ENCODE measurements at places on chromosomes 2 and 18.

GRCh38 chr2:218397820-218398436, 1.7 kb upstream of the CTDSP1 start:
- no peak for DNase-seq

- no peak for DNase-seq
Observed at GRCh38 chr2:202267495-202267894, 1.9 kb downstream of the NOP58 start.

GRCh38 chr2:121211689-121212151, 73.3 kb downstream of the TFCP2L1 start:
- no peak for DNase-seq

DNA sequence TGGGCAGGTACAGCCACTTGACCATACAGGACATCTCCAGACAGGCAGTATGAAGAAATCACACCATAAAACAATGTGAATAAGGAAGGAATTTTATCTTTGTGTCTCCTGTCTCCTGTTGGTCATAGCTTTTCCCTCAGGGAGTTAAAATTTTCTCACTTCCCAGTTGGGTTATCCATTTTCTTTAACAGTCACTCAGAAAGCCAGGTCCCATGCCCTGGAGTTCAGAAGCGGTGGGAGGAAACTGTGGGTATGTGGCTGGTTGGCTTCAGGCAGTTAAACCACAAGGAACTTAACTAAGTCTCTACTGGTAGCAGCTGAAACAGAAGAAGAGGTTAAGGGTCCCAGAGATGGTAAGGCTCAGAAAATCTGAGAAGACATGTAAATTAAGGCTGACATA, 6.5 kb upstream of the SMAD2 start:
- no peak for DNase-seq

DNA sequence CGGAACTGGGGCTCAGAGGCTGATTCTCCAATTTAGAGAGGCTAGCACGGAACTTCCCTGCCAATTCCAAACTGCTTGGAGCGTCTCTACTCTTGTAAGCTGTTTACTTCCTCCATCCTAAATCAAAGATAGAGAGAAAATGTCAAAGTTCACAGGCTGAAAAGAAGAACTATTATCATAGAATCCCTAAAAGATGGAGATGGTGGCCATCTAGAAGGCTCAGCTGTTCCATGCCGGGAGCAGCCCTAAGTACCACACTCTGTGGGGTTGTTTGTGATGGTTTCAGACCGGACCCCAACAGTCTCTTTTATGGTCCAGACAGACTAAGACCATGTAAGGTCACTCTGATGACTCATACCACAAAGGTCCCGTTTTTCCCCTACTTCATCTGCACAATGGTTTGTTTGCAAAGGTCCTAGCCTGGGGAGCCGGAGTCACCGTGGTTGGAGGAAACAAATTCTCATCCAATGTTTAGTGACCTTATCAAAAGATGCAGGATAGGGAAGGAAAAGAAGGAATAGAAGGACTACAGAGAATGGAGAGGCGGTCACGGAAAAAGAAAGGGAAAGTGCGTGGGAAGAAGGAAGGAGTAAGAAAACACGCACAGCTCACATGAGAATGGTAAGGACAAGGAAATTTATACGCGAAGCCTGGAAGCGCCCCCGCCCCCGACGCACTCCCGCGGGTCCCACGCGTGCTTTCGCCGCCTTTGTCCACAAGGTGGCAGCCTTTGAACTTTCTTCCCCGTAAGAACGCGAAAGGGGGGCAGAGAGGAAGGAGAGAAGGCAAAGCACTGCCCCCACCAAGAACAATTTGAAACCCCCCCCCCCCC, 453 bp upstream of the ANTXR1 start:
- DNase-seq, result no peak

- no peak for DNase-seq
Observed at GRCh38 chr2:214565246-214565645, 154.4 kb downstream of the VWC2L start.

GRCh38 chr2:60463249-60463648, 90.2 kb downstream of the BCL11A start:
- DNase-seq, result no peak

DNA sequence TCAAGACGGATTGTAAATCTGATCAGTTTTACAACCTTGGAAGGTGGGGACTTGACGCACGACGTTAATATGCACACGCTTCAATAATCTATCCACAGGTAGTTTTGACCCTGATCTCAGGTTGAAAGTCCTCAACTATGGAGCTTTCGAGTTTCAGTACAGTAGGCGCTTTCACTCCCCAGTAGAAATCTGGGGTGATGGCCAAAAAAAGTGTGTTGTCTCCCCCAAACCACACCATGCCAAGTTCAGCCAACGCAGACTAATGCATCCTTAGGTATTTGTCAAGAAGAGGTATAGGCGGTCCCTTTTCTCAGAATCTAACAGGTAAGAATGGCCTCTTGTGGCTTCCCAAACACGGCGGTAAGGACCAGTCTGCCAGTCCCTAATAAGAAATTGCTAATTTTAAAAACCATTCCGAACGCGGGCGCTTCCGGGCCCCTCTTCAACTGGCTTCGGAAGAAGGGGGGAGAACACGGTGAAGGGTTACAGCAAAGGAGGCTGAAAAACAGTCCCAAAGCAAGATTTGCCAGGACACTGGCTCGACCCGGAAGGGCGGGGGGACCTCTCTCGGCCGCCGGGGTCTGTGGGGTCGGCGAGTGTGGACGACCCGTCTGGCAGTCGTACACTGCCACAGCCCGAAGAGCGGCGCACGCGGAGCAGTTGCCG, 659 bp downstream of the FAM210A start:
- no peak for DNase-seq

DNA sequence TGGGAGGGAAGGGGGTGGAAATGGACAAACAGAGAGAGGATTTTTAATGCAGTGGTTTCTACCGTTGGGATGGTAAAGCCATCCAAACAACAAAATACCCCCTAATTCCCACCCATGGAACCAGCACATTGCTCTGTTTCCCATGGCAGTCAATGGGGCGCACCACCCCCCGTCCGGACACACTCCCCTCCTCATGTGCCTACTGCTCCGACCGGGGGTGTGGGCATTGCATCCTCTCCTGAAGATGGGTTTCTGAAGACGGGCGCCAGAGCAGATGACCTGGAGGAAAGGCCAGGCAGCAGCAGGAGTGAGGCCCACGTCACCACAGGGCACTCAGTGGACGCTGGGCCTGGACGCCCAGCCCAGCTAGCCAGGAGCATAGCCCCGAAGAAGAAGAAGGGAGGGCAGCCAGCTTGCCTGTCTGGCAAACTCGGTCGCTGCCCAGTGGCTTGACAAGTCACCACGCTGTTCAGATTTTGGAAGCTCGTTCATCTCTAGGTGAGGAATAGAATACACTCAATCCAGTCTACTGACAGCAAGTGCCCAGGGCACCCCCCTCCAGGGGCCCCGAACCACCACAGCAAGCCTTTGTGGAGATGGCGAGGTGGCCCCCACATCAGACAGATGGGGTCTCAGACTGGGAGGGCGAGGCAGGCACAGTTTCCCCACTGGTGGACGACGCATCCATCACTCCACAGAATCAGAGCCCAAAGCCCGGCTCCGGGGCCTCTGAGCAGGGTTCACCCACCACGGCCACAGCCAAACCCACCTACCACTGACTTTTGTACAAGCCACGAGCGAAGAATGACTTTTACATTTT, 296.2 kb upstream of the SALL3 start:
- no peak for DNase-seq

DNA sequence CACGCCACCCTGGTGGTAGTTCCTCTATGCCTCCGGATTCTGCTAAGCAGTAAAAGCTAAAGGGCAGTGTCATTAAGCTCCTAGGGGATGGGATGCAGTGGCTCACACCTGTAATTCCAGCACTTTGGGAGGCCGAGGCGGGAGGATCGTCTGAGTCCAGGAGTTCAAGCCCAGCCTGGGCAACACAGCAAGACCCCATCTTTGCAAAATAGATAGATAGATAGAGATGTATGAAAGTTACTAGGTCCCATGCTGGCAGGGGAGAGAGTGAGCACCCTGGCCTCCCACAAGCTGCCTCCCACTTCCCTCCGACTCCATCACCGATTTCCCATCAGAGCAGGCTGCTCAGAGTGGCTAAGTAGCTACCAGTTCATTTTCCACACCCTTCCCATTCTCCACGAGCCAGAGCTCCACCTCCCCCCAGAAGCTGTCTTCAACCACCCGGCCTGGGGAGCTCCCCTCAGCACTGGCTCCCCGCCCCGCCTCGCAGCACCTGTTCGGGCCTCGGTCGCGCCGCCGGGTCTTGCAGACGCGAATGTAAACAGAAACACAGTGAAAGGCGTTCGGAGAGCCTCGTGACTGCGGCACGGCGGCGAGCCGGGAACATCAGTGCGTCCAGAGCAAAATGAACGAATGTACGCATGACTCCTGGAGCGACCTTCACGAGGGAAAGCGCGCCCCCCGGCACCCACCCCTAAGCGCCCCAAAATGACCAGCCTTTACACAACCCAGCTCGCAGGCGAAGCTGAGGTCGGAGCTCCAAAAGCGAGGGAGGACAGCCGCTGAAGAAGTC, 598 bp upstream of the CEP68 start:
- no peak for DNase-seq

- no peak for DNase-seq
Observed at GRCh38 chr2:191222952-191223351, 22.3 kb upstream of the MYO1B start.

GRCh38 chr2:70962211-70962884, 16.1 kb upstream of the ANKRD53 start:
- no peak for DNase-seq

DNA sequence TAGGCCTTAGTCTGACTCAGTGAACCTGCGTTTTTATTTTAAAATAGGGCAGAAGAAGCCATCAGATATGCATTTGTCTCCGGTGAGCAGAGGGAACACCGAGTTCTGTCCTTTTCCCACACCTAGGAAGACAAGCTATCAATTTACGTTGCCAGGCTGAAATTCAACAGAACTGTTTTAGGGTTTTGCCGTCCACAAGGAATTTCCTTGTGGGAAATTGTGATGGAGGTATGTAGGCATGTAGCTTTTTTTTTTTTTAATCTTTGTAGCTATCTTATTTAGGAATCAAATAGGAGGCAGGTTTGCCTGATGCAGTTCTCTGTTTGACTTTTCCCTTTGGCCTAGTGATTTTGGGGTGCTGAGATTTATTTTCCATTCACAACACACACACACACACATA, 62.0 kb upstream of the ASAP2 start:
- no peak for DNase-seq

- DNase-seq, result no peak
Observed at GRCh38 chr2:141618457-141618856, 512.4 kb downstream of the LRP1B start.

DNA sequence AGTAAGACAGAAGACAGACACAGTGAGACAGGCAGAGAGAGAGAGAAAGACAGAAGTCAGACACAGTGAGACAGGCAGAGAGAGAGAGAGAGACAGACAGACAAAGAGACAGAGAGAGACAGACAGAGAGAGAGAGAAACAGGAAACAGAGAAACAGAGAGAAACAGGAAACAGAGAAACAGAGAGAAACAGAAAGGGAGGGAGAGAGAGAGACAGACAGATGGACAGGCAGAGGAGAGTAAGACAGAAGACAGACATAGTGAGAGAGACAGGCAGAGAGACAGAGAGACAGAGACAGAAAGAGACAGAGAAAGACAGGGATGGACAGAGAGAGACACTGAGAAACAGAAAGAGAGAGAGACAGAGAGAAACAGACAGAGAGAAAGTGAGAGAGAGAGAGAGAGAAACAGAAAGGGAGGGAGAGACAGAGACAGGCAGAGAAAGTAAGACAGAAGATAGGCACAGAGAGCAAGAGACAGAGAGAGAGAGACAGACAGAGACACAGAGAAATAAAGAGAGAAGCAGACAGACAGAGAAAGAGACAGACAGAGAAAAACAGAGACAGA, 109.3 kb upstream of the ANKRD30BL start:
- DNase-seq, result no peak

- DNase-seq, result no peak
Observed at GRCh38 chr2:235538981-235539380, 45.1 kb downstream of the AGAP1 start.

- no peak for DNase-seq
Observed at GRCh38 chr2:193496786-193497185, 1302.1 kb upstream of the TMEFF2 start.

DNA sequence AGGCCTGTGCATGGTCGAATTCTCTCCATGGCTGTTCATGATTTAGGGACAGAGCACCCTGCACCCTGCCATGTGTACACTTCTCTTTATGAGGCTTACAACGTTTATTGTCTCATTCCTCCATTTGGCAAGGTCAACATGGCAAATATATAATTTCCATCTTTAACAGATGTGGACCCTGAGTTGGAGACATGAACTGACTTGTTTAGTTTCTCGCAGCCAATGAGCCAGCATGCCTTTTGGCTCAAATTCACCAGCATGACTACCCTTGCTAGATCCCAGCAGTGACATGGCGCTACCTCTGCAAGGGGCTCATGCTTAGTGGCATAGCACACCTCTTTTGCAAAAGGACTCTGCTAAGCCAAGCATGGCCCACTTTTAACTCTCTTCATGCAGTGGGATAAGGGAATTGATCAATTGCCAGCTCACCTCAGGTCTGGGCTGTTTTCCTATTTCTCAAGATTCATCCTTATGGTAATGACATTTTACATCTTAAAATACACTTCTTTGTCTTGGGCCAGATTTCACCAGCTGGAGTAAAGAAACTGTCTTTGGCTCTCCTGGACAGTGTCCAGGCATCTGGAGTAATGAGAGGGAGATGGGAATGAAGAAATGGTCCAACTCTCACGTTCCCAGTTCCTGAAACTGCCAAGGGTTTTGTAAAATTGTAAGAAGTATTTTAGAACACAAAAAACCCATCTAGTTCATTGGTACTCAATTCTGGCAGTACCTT, 159.5 kb downstream of the SETBP1 start:
- DNase-seq, result no peak

- no peak for DNase-seq
Observed at GRCh38 chr2:54559593-54560145, 103.5 kb downstream of the SPTBN1 start.

DNA sequence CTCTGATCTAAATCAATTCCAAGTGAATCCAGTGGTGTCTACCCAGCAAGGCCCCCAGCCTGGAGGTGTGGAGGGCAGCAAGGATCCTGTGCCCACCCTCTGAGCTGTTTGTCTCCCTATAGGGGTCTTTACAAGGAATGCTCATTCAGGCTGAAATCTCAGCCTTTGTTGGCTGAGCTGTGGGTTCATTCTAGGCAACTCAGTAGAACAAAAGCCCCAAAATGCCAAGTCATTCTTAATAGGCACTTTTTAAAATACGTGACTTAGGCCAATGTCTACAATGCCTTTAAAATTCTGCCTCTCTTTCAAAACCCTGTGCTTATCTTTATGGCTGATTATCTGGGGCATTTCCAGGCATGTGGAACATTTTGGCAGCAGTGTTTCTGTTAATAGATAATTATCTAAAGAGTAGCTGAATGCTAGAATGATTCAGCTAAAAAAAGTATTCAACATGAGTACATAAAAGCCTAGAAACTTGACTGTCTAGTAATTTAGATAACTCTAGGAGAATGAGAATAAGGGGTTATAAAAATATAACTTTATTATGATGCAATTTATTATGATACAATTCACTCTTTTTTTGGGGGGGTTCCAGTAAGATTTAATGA, 7.4 kb downstream of the UGT1A6 start:
- no peak for DNase-seq

- no peak for DNase-seq
Observed at GRCh38 chr2:62536873-62537547, 31.0 kb upstream of the TMEM17 start.

- no peak for DNase-seq
Observed at GRCh38 chr18:51196118-51196810, 1.2 kb downstream of the MEX3C start.

GRCh38 chr2:133817680-133818566, 249.7 kb upstream of the NCKAP5 start:
- peak; percentile 79 for DNase-seq
